ENCODE measurements at places on chromosomes 1 and 21.

- DNase-seq: no peak
Measured at GRCh38 chr21:29257701-29258100, 41.0 kb upstream of the BACH1 start.

- no peak for DNase-seq
Measured at GRCh38 chr1:103859721-103860120, 110.0 kb downstream of the AMY1C start.

GRCh38 chr21:32604464-32604863 lies 7.7 kb downstream of the CFAP298 start:
- no peak for DNase-seq

- DNase-seq: no peak
Measured at GRCh38 chr21:14550135-14550534, 4.0 kb upstream of the SAMSN1 start.

- no peak for DNase-seq
Measured at GRCh38 chr21:34846601-34847112, 177.9 kb downstream of the CLIC6 start.

DNA sequence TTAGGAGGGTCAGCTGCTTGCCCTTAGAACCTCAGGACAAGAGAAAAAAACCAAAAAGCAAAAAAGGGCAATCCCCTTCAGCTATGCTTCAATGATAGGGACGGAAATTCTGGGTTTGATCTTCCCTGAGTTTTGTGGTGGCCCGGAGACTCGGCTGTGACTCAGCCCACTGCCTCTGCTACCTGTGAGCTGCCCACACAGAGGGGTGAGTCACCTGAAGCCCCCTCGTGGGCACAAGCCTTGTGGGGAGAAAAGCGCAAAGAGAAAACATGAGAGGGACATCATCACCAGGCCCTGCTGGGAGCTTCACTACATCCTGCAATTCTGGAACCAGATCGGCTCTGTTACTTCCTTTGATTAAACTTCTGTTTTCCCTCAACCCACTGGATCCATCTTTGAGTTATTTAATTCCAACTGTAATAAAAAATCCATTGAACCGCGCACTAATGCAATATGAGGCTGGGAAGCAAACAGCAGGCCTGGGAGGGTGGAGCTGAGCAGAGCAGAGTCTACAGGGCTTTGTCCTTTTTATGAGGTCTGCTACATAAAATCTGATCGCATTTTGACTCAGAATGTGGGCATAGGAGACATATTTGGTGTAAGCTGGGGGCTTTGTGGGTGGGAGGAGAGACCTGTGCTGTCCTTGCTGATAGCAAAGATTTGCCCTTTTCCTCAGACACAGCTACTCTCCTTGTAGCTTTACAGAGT lies 58.7 kb upstream of the STUM start:
- DNase-seq: no peak

DNA sequence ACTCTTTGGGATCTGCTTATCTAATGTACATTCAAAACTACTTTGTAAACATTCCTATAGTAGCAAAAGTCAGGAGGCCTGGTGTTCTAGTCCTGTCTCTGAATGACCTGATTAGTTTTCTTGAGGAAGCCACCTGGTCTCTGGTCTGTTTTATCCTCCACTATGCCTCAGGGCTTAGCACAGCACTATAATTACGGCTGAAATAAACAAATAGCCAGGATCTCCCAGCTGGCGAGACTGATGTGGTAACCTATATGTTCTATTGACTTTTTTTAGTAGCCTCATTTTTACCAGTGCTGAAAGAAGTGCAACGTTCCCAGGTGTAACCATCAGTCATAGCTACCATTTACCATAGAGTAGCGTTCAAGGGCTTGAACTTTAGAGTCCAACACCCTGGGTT lies 24.2 kb upstream of the RPL11 start:
- DNase-seq: no peak

DNA sequence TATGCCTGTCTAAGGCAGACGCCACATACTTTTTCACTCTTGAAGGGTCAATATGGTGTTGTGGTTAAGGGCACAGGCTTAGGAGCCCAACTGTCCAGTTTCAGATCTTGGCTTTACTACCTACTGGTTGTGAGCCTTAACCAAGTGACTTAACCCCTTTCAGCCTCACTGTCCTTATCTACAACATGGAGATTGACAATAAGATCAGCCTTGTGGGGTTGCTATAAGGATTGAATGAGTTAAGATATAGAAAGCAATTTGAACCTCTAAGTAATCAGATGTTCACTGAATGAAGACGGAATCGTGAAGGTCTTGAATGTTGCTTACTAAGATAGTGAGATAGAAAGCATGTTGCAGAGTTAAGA lies 121.3 kb upstream of the JUN start:
- no peak for DNase-seq

GRCh38 chr1:30477588-30477987 lies 245.8 kb downstream of the MATN1 start:
- no peak for DNase-seq

DNA sequence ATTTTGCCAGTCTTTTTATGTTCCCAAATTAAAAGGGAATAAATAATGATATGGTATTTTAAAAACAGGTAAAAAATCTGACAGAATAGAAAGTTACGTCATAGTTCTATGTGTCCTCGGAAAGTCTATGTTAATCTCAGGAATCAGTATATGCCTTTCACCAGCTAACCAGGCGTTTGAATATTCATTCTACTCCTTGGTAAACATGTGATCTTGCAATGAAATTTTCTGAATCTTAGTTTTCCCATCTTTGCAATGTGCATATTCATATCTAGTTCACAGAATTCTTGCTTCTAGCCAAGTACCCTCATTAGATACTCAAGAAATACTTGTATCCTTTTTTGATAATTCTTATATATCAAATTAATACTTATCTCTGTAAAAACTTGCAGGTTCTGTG lies 179.4 kb downstream of the ZP4 start:
- no peak for DNase-seq

GRCh38 chr1:156608036-156608674 lies 6.9 kb upstream of the GPATCH4 start:
- peak; percentile 78 for DNase-seq
